ENCODE measurements at places on chromosomes 1 and 21.
A peak's percentile ranks its signal among the peaks of the same experiment; 100 is the strongest.

DNA sequence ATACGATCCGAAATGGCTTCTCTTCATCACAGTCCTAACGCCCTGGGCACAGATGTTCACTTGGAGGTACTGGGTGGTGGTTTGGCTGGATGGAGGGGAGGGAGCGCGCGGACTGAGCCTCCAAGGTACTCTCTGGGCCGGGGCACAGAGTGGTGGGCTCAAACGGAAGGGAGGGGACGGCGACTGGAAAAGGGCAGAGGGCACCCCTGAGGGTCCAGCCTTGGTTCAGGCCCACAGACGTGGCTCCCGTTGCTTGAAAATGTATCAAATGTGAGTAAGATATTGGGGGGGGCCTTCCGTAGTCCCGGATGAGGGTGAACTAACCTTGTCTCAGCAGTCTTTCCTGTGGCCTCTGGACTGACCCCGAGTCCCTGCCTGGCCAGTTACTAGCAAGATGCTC lies 463 bp downstream of the IL12RB2 start:
- DNase-seq, result peak; percentile 14

- no peak for DNase-seq
Observed at GRCh38 chr1:40308036-40308727, 8.9 kb downstream of the COL9A2 start.

- DNase-seq, result peak; percentile 82
Observed at GRCh38 chr1:181112071-181112929, 23.8 kb downstream of the IER5 start.

DNA sequence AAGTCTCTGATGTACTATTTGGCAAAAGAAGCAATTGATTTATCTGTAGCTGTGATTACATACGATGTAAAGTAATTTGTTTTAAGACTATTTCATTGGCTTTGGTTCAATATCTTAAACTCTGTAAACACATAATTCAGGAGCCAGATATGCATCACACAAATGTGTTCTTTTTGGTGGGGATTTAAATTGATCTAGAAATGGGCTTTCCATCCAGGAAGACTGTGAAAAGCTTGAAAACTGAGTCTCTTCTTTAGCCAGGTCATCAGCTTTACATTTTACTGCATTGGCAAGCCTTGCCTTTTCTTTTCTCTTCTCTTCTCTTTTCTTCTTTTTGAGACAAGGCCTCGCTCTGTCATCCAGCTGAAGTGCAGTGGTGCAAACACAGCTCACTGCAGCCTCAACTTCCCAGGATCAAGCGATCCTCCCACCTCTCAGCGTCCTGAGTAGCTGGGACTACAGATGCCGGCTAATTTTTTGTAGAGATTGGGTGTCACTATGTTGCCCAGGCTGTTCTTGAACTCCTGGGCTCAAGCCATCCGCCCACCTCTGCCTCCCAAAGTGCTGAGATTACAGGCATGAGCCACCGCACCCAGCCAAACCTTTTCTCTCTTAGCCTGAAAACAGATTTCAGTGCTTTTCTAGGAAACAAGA lies 1.4 kb downstream of the RCAN3 start:
- peak; percentile 15 for DNase-seq

GRCh38 chr21:44618909-44619308 lies 7.0 kb downstream of the KRTAP10-8 start:
- DNase-seq, result no peak

- peak; percentile 43 for DNase-seq
Observed at GRCh38 chr1:160206036-160206389, 829 bp downstream of the PEA15 start.

GRCh38 chr1:173424143-173424542 lies 53.0 kb upstream of the PRDX6 start:
- no peak for DNase-seq

DNA sequence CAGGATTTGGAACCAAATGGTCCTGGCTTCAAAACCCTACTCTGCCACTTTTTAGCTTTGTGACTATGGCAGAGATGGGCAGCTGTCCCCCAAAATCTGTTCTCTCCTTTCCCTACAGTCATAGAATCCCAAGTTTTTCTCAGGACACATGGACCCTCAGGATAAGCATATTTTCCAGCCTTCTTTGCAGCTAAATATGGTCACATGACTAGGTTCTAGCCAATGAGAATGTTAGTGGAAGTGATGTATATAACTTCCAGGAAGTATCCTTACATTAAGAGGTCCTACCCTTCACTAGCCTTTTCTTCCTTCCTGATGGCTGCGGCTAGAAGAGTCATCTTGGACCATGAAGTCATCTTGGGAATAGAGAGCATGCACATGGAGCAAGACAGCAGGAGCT lies 5.9 kb downstream of the IGSF3 start:
- DNase-seq, result no peak

DNA sequence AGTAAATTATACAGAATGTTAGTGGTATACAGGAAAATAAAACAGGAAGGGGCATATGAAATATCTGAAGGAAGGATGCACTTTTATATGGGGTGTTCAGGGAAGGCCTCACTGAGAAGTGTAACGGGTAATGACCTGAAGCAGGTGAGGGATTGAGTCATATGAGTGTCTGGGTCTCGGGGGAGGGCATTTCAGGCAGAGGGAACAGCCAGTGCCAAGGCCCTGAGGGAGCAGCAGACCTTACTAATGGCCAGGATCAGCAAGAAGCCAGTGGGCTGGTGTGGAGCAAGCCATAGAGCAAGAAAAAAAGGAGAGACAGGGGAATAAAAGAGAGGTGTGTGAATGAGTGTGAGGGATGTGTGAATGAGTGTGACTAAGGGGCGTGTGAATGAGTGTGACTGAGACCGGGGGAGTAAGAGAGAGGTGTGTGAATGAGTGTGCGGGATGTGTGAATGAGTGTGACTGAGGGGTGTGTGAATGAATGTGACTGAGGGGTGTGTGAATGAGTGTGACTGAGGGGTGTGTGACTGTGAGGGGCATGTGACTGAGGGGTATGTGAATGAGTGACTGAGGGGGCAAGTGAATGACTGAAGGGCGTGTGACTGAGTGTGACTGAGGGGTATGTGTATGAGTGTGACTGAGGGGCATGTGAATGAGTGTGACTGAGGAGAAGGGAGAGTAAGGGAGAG lies 107.2 kb downstream of the GLIS1 start:
- no peak for DNase-seq

GRCh38 chr1:58248791-58249190 lies 297.7 kb downstream of the OMA1 start:
- DNase-seq, result no peak

DNA sequence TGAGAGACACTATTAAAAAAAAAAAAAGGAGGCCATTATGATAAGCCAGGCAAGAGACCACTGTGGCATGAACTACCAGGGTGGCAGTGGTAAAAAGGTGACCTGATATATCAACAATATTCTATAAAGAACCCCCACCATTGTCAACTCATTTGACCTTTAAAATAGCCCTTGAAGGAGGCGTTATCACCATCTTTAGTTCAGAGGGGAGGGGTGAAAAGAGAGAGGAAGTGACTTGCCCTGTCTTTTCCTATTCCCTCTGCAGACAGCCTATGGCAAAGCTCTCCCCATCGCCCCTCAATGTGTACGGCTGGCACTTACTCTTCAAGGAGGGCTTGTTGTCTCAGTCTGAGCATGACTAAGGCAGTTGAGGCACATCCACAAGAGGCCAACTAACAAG lies 11.7 kb upstream of the SLFNL1 start:
- no peak for DNase-seq

DNA sequence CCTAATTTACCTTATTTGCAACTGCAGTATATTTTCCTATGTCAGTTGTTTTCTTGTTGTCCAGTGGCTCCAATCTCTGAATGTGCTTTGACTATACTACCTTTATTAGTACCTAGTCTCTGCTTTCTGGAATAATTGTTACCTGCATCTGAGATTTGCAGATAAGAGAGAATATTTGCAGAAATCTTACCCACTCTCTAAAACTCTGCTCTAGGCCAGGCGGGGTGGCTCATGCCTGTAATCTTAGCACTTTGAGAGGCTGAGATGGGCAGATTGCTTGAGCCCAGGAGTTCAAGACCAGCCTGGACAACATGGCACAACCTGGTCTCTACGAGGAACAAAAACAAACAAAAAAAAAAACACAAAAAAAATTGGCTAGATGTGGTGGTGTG lies 2.0 kb upstream of the SYDE2 start:
- no peak for DNase-seq

- DNase-seq, result no peak
Observed at GRCh38 chr21:31180256-31181081, 142.2 kb upstream of the KRTAP19-8 start.

- DNase-seq, result peak; percentile 14
Observed at GRCh38 chr1:228064741-228065542, 17.6 kb upstream of the ARF1 start.

- no peak for DNase-seq
Observed at GRCh38 chr21:42400525-42400924, 3.2 kb upstream of the UBASH3A start.

DNA sequence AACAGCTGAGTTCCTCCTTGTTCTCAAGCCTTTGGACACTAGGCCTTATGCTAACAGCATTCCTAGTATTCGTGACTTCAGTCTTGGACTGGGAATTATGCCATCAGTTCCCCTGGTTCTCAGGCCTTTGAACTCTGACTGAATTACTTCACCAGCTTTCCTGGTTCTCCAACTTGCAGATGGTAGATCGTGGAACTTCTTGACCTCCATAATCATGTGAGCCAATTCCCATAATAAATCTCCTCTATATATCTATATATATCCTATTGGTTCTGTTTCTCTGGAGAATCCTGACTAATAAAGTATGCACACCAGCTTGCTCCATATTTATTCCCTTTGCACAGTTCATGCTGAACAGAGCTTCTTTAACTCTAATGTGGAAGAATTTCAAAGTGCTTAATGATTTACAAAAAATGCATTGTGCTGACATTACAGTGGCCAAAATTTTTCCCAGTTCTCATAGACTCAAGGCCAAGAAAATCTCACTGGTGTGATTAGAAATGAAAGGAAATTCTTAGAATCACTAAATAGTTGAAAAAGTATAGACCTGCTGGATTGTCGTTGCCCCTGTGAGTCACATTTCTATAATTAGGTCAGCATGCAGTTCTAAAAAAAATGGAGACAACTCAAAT lies 462.9 kb upstream of the ADAMTS5 start:
- no peak for DNase-seq

DNA sequence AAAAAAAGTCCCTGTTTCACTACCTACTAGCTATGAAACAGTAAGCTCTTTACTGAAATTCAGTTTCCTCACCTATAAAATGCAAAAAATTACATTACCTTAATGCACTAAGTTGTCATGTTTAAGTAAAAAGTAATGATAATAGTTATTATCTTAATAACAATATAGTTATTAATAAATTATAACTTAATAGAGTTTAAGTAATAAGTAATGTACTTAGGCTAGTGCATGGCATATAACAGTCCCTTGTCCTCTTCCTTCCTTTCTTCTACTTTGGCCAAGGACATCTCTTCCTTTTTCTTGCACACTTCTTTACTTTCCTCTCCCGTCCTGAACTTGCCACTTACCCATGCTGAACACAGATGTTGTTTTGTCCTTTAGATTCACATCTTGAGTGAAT lies 9.0 kb downstream of the TMEM200B start:
- no peak for DNase-seq

- peak; percentile 55 for DNase-seq
Observed at GRCh38 chr1:58584082-58584895, 7.2 kb upstream of the TACSTD2 start.

DNA sequence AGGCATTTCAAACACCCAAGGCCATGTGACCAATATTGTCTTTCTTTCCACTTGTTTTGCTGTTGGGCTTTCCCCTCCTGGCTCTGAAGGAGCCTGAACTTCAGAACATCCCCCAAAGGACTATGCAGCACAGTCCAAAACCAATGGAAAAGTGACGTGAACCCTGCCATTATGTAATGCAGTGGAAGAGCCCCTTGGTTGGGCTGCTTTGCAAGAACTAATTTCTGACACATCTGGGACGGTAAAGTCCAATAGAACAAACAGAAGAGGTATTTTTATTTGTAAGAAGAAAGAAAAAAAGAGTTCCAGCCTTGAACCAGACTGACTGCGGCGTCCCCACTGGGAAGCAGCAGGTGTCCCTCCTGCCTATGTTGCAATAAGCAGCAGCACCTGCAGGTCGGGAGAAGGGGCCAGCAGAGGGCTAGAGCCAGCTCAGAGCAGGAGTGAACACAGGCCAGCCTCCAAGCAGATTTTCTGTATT lies 116.7 kb downstream of the CDC7 start:
- peak; percentile 63 for DNase-seq

- peak; percentile 7 for DNase-seq
Observed at GRCh38 chr1:69321311-69321710, 246.4 kb upstream of the LRRC7 start.

- DNase-seq, result no peak
Observed at GRCh38 chr1:198141668-198142351, 15.0 kb upstream of the NEK7 start.

GRCh38 chr1:184836934-184837895 lies 82.6 kb upstream of the EDEM3 start:
- DNase-seq, result no peak

DNA sequence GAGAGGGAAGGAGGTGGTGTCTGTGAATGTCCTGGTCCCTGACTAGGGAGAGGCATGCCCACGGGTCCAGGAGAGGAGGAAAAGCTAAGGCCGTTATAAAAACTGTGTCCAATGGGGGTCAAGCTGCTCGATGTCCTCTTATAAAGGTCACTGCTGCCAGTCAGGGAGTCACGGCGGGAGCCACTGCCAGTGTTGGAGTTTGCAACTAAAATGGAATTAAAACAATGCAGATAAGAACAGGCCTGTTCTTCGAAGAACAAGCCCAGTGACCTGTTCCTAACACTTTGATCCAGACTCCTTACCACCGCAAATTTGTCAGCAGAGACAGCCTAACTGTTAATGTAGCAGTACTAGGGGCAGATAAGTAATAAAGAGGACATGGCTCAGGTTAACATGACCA lies 56.1 kb upstream of the SDC3 start:
- no peak for DNase-seq

DNA sequence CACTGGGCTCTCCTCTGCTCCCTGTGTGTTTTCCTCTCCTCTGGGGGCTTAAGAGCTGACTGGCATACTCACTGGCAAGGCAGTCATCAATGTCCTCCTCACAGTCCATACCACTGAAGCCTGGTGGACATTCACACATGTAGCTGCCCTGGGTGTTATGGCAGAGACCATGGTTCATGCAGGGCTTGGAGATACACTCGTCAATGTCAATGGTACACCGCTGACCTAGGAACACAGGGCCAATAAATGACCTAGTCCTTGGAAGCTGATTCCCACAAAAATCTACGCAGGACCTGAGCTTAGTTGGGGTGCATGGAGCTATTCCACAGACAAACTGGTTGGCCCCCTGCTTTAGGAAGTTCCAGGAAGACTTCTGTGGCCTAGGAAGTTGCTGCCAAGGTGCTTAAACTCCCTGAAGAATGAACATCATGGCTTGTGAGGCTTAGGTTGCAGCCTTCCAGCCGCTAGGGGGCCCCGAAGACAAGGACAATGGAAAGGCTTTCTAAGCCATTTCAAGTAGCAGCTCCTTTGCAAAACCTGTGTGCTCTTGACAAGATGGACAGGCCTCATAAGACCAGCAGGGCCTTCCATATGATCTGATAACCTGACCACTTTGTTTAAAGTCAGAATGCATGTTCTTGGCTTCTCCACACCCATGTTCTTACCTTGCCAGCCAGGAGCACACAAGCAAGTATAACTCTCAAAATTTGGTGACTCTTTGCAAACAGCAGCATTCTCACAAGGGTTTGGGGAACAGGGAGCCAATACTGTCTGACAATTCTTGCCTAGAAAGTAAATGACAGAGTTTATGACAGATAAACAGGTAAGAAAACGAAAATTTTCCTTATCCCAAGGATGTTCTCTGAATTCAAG lies 52.3 kb upstream of the ADAM30 start:
- peak; percentile 80 for DNase-seq

All from ELF-1 (cell line).